Bone marrow (tissue), 2 donors: ENCODE measurements at places on chromosomes 7 and 10.

- no peak for DNase-seq
These were observed 90.1 kb upstream of the NPSR1 start for GRCh38 chr7:34567906-34568305.

- DNase-seq, result no peak
These were observed 422.9 kb upstream of the SEMA3A start for GRCh38 chr7:84617265-84618030.

- no peak for DNase-seq
These were observed 105.5 kb downstream of the KCNMA1 start for GRCh38 chr10:77532068-77532467.

DNA sequence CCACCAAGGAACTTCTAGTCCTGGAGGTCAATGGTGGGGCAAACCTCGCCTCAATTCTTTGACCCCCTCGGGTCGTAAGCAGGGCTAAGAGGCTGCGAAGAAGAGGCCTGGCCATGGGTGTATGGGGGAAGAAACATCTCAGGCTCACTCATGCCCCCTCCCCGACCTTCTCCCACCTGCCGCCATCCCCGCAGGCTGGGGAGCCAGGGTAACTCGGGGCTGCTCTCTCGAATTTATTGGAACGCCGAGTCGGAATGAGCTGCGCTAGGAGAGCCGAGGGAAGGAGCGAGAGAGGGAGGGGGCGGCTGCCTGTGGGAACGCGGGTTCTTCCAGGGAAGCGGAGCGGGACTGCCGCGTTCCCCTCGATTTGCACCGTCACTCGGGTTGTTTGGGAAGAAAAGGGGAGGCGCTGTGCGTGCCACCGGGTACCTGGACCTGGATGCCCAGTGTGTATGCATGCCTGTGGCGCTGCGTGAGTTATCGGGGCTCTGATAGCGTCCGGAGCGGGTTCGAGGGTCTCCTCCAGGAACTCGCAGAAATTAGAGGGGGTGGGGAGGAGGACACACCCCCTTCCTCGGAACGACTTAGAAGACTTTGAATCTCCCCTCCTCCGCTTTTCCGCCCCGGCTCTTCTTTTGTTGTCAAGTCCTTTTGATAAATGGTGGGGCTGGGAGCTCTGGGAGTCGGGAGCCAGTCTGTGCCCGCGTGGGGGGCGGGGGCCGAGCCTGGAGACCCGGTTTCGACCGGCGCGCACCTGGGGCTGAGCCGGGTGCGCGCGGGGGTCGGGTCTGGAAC, 1.8 kb upstream of the ZNF503 start:
- DNase-seq, result no peak

- no peak for DNase-seq
These were observed 72.6 kb downstream of the USP6NL start for GRCh38 chr10:11538834-11539190.
